ENCODE measurements at places on chromosomes 7 and 10. TPM values are rescaled to one million over a fixed set of nuclear protein-coding genes. Genes with fewer than 3 reads are reported as not detected.

OGDHL gene
- total RNA-seq = 0.21 TPM

ANKRD61 gene
- total RNA-seq = not detected

TBC1D12 gene
- 0.84 TPM for total RNA-seq

SEMA3D gene
- total RNA-seq = not detected

GRCh38 chr7:96033009-96033598, 260.8 kb downstream of the DYNC1I1 start:
- no peak for ATAC-seq

DNA sequence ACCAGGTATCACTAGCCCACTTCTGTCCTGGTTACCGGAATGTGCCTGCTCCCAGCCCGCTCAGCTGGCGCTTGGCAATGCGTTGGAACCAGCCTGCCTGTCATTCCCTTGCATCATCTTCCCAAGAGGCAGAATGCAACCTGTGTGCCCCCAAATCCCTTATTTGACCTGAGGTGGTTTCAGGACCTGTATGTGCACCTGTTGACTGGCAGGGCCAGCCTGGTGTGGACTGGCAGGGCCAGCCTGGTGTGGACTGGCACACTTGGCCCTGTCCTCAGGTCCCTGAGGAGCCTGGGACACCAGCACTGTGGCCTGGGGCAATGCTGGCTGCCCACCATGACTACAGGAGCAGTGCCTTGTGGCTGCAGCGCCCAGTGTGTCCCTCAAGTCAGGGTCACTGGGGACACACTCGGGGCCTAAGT, 38.2 kb downstream of the ZNF467 start:
- no peak for ATAC-seq

DNA sequence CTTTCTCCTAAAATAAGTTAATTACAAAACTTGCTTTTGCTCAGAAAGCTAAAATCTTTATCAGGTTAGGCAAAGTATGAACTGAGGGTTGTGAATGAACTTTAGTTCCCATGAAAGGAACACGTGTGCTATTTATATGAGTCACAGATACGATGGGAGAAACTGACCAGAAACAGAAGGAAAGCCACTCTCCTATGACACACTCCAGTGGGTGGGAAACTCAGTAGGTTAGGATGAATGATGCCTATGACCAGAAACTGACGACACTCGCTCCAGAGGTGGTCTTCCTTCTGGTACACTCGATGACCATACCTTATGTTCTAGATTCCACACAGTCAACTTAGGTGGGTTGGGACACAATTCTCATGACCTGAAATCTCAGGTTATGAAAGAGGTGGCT, 215.7 kb upstream of the INHBA start:
- no peak for ATAC-seq

DNA sequence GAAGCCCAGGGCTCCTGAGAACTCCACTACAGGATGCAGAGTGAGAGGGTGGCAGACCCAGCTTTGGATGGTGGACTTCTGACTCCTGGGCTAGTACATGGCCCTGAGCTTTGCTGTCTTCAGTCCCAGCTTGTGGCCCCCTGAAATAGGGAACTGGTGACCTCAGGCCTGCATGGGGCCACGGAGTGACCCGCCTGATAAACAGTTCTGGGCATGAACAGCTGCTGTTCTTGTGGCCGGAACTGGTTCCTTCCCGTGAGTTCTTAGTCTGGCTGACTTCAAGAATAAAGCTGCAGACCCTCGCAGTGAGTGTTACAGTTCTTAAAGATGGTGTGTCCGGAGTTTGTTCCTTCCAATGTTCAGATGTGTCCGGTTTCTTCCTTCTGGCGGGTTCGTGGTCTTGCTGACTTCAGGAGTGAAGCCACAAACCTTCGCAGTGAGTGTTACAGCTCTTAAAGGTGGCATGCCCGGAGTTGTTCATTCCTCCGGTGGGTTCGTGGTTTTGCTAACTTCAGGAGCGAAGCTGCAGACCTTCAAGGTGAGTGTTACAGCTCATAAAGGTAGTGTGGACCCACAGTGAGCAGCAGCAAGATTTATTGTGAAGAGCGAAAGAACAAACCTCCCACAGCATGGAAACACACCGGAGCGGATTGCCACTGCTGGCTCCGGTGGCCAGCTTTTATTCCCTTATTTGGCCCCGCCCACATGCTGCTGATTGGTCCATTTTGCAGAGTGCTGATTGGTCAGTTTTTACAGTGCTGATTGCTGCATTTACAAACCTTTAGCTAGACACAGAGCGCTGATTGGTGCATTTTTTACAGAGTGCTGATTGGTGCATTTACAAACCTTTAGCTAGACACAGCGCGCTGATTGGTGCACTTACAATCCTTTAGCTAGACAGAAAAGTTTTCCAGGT, 268.0 kb downstream of the ZEB1 start:
- no peak for ATAC-seq

- ATAC-seq = no peak
Measured at GRCh38 chr10:29327746-29328102, 38.9 kb downstream of the LYZL1 start.

GRCh38 chr7:133315332-133316040, 62.6 kb downstream of the EXOC4 start:
- no peak for ATAC-seq

DNA sequence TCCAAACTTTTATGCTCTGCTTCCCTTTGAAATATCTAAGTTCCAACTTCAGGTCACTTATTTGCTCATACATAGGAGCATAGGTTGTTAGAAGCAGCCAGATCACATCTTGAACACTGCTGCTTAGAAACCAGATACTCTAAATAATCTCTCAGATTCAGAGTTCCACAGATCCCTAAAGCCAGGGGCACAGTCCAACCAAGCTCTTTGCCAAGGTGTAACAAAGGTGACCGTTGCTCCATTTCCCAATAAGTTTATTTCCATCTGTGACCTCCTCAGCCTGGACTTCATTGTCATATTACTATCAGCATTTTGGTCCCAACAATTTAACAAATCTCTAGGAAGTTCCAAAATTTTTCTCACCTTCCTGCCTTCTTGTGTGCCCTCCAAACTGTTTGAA, 52.8 kb downstream of the TRIM24 start:
- ATAC-seq = no peak

GRCh38 chr10:79328737-79329504, 18.3 kb upstream of the PPIF start:
- no peak for ATAC-seq

- ATAC-seq = no peak
Measured at GRCh38 chr7:135525426-135525825, 15.5 kb upstream of the CNOT4 start.

- ATAC-seq = no peak
Measured at GRCh38 chr10:49379596-49380410, 16.1 kb downstream of the DRGX start.

DNA sequence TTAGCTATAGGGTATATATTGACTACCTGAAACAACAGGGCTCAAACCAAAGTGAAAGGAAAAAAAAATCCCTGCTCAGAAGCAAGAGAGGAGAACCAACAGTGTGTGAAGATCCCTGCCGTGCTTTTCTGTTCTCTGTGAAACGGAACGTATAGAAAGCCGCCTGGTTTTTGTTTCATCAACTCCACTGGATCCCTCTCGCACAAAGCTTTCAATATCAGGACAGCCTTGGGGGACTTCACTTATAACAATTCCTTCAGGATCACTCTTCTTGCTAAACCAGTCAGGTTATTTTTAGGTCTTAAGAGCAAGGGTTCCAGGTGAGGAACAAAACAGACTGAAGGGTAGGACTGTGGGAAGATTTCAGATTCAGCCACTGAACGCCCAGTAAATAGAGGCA, 151.1 kb upstream of the CACNA2D1 start:
- ATAC-seq = no peak

DNA sequence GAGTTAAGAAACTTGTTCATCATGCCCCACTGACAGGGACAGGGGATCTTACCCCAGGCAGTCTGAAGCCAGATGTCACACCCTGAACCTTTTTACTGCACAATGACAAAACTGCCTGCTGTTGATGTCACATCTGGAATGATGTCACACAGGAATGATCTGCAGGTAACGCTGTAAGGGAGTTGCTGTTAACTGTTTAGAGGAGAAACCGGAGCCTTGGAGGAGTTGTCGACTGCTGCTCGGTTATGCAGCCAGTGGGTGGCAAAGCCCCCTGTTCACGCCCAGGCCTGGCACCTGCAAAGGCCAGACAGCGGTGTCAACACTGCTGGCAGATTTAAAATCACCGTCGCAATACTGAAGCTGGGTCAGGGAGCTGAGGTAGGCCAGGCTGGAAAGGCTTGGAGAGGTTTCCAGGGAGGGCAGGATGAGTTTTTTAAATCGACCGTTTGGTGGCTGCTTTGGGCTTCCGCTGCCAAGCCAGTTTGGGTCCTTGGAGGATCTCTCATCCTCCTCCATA, 10.0 kb upstream of the SLIT1 start:
- ATAC-seq = no peak

DNA sequence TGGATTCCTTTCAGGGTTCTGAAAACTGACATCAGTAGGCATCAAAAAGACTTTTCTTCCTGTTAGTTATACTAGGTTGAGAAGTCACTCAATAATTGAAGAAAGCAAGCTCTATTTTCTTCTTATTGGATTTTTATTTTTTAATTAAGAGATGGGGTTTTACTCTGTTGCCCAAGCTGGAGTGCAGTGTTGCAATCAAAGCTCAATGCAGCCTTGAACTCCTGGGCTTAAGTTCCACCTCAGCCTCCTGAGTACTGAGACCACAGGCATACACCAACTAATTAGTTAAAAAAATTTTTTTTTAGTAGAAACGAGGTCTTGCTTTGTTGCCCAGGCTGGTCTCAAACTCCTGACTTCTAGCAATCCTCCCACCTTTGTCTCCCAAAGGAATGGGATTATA, 28.0 kb downstream of the PIP4K2A start:
- ATAC-seq = no peak

DNA sequence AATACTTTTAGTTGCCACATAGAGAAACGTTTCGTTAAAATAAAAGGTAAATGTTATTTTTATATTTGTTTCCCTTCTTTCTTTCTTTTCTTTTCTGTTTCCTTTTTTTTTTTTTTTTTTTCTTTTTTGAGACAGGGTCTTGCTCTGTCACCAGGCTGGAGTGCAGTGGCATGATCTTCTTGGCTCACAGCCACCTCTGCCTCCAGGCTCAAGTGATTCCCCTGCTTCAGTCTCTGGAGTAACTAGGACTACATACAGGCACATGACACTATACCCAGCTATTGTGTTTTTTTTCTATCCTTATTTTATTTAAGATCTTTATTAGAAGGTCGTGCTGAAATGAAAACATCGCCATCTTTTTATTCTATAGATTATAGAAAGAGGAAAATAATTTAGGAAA, 661.8 kb upstream of the MBL2 start:
- no peak for ATAC-seq

GRCh38 chr10:119507115-119507514, 35.4 kb downstream of the RGS10 start:
- ATAC-seq = no peak

DNA sequence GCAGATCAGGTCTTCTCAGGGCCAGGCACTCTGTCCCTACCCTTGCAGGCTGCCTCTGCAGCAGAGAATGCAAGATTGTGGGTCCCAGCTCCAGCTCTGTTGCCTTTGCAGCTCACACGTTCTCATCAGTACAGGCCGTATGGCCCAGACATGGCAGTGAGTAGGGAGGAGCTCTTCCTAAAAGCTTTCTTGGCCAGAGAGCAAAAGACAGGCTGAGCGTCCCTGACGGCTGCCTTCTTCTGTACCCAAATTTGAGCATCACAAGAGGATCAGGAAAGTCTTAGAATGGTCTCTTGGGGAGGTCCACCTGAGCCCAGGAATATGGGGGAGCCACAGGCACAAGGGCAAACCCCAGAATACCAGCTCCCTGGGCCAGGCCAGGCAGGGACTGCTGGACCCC, 266.3 kb upstream of the ZMIZ1 start:
- no peak for ATAC-seq

DNA sequence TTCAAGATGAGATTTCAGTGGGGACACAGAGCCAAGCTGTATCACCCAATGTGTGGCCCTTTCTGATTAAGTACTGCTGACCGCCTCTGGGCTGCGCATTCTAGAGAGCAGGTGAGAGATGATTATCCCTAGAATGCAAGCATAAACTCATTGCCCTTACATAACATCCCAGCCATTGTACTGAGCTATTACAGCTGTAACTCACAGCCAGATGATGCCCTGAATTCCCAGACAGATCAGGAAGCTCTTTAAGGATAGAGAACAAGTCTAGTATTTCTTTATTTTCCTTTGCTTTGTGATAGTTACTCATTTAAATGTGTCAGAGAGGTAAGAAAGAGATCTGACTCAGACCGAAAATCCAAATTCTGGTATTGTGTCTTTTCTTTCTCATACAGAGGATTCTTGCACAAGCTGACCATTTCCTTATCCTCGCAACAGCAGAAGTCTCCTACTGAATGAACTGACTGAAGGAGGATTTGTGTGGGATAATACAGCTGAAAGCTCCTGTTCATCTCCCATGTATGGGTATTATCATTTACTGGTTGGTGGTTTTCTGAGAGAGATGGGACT, 58.4 kb downstream of the ZNF22 start:
- peak; percentile 21 for ATAC-seq

DNA sequence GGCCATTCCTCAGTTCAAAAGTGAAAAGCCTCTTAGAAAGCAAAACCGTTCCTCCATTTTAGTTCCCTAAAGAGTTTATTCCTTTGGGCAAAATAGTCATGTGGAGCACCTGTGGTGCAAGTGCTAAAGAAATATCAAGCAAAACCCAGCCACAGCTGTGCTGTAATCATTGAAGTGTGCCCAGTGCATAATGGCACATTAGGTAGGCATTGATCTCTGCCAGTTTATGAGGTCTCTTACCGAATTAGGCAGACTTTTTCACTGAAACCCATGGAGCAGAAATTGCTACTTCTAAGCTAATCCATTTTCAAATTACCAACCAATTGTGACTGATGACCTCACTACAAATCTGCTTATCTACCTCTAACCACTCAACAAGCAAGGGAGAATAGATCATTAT, 97.2 kb upstream of the SEMA3A start:
- no peak for ATAC-seq

DNA sequence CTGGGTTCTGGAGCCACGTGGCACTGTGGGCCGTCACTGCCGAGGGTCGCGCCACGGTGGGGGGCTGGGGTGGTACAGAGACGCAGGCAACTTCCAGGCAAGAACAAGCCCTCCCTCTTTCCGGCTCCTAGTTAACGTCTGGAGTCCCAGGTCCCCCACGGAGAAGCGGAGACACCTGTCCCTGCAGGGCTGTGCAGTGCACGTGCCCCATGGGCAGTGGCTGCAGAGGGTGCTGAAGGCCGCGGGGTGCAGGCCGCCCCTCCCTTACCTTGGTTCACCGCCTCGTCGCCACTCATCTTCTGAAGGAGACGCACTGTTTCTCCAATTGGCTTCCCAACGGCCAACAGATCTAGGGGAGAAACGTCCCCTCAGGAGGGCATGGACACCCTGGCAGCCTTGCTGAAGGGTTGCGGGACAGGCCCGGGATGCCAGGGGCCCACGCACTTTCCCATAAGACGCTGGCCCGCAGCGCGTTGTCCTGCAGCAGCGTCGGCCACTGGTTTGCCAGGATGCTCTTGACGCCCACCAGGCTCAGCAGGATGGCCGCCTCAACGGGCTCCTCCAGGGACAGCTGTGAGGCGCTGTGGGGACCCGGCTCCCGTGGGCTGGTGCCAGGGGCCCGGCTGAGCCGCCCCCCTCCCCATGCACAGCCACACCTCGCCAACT, 24.3 kb upstream of the NKX6-2 start:
- ATAC-seq = no peak

All from activated T-helper 17 cell treated with anti-CD3 and anti-CD28 coated beads, Interleukin-2, amount 50 U/mL, for 72 hours (primary cell).